ENCODE measurements at places on chromosomes 13 and 19. TPM values are rescaled to one million over a fixed set of nuclear protein-coding genes. Genes with fewer than 3 reads are reported as not detected.

Gene CEBPA
- 0.15 TPM for polyA plus RNA-seq

Gene CD33
- polyA plus RNA-seq = 39.6 TPM

Gene PDX1
- not detected for polyA plus RNA-seq

Gene ZNF320
- polyA plus RNA-seq = 11.0 TPM

Gene TLE6
- polyA plus RNA-seq = 4.4 TPM

Gene LGALS14
- polyA plus RNA-seq = not detected

Gene PEX11G
- polyA plus RNA-seq = 1.5 TPM

Gene ZNF382
- polyA plus RNA-seq = not detected

Gene ZNF57
- polyA plus RNA-seq = 7.0 TPM

Gene FSD1
- 1.1 TPM for polyA plus RNA-seq

Gene FLT3
- polyA plus RNA-seq = not detected

Gene OR7C1
- 0.01 TPM for polyA plus RNA-seq

Gene LDLR
- polyA plus RNA-seq = 59.5 TPM

Gene VRK3
- 25.6 TPM for polyA plus RNA-seq

Gene WDR88
- not detected for polyA plus RNA-seq

Gene DNAAF3
- 65.0 TPM for polyA plus RNA-seq

Gene BCAM
- 0.76 TPM for polyA plus RNA-seq

Gene CERS4
- 5.6 TPM for polyA plus RNA-seq

Gene GGACT
- polyA plus RNA-seq = 3.2 TPM

Gene SULT2B1
- polyA plus RNA-seq = 0.11 TPM

Gene TNFSF11
- not detected for polyA plus RNA-seq

Gene SPHK2
- polyA plus RNA-seq = 10.8 TPM

Gene NKG7
- 1.5 TPM for polyA plus RNA-seq

Gene C19orf33
- 3.2 TPM for polyA plus RNA-seq

Gene ZNF534
- not detected for polyA plus RNA-seq

Gene ZNF284
- polyA plus RNA-seq = 0.20 TPM

Gene TUBA3C
- polyA plus RNA-seq = 2.8 TPM

Gene PRSS57
- 1.5 TPM for polyA plus RNA-seq

Gene SYNE4
- polyA plus RNA-seq = 0.48 TPM

Gene JSRP1
- 1.2 TPM for polyA plus RNA-seq

Gene TEAD2
- polyA plus RNA-seq = 14.2 TPM

Gene SPRYD7
- 7.6 TPM for polyA plus RNA-seq

Gene ZNF614
- 6.0 TPM for polyA plus RNA-seq

Gene ZGLP1
- 5.1 TPM for polyA plus RNA-seq

Gene PRTN3
- not detected for polyA plus RNA-seq

Gene CCNA1
- not detected for polyA plus RNA-seq

Gene SHD
- 0.05 TPM for polyA plus RNA-seq

Gene VSTM1
- not detected for polyA plus RNA-seq

Gene GNA15
- polyA plus RNA-seq = 0.35 TPM

Gene PSG2
- polyA plus RNA-seq = not detected

Gene ERICH4
- not detected for polyA plus RNA-seq

Gene CYSLTR2
- polyA plus RNA-seq = not detected

Gene SIGLEC10
- polyA plus RNA-seq = 0.97 TPM

Gene ZNF136
- 4.1 TPM for polyA plus RNA-seq

Gene MEF2B
- 1.1 TPM for polyA plus RNA-seq

Gene RAB3A
- polyA plus RNA-seq = 0.94 TPM

Gene ELSPBP1
- not detected for polyA plus RNA-seq

Gene GTF2F1
- 68.7 TPM for polyA plus RNA-seq

Gene SLC17A7
- polyA plus RNA-seq = 5.7 TPM

Gene CLEC11A
- polyA plus RNA-seq = 31.8 TPM

Gene RXFP2
- polyA plus RNA-seq = not detected

Gene KASH5
- polyA plus RNA-seq = 3.2 TPM

Gene TGFB1
- polyA plus RNA-seq = 37.8 TPM

Gene SYCN
- not detected for polyA plus RNA-seq

Gene SIGLEC8
- 0.25 TPM for polyA plus RNA-seq

Gene GPR183
- 2.5 TPM for polyA plus RNA-seq

Gene ZNF793
- not detected for polyA plus RNA-seq
